Epithelial cell of prostate (primary cell): ENCODE measurements at places on chromosomes 12 and 14.
A peak's percentile ranks its signal among the peaks of the same experiment; 100 is the strongest.

DNA sequence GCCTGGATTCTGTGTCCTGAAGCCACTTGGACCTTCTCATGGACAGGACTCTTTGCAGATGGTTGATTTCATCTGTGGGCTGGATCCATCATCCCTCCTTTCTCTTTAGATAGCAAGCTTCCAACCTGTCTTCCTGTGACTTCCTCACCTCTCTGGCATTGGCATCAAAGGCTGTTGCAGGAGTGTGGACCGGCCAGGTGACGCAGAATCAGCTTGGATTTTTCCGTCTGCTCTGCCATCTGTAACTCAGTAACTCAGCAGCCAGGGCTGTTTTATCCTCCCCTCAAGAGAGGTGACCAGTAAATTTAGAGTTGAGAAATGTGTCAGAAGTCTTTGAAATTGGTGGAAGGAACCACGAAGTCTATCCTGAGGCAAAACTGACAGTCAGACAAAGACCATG is 701.7 kb upstream of the TMEM132C start:
- no peak for DNase-seq

DNA sequence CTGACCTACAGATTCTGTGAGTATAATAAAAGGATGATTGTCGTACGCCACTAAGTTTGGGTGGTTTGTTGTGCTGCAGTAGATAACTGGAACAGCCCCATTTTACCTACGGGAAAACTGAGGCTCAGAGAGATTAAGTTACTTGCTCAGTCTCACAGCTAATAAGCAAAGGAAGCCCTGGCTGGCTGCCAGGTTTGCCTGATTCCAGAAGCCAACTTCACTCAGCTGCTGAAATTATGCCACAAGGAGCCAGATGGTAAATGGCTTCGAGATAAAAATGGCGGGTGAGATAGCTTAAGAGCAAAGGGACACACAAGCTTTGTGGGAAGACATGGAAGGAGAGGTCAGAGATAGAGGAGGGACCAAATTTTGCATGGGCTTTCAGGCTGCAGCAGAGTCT is 191.5 kb upstream of the NOS1 start:
- no peak for DNase-seq

GRCh38 chr12:40229690-40230651 is 5.2 kb downstream of the LRRK2 start:
- no peak for DNase-seq

GRCh38 chr14:28764257-28765160 is 2.1 kb upstream of the FOXG1 start:
- no peak for DNase-seq

- no peak for DNase-seq
These were observed 22.5 kb upstream of the BICD1 start for GRCh38 chr12:32084017-32084688.

DNA sequence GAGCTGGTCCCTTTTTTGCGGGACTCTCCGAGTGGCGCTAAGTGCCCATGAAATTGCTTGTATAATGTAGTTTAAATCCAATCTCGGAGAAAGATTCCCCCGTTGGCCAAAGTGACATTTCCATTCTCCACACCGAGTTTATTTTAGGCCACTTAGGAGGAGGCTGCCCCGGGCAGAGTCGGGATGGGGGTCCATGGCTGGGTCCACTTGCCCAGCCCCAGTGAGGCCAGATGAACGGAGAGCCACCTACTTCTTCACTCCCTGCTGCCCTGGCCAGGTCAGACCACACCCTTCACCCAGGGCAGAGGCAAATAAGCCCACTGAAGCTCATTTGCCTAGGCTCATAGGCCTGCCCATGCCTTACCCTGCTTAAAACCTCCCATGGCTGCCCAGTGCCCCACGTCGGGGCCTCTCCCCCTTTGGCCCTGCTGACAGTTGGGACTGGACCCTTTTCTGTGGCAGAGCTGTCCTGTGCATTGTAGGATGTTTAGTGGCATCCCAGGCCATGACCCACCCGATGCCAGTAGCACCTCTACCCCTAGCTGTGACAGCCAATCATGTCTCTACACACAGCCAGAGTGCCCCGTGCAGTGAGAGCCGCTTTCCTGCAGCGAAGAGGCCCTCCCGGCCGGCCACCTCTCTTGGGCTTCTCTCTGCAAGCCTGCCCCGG is 51.3 kb downstream of the FAM222A start:
- no peak for DNase-seq

DNA sequence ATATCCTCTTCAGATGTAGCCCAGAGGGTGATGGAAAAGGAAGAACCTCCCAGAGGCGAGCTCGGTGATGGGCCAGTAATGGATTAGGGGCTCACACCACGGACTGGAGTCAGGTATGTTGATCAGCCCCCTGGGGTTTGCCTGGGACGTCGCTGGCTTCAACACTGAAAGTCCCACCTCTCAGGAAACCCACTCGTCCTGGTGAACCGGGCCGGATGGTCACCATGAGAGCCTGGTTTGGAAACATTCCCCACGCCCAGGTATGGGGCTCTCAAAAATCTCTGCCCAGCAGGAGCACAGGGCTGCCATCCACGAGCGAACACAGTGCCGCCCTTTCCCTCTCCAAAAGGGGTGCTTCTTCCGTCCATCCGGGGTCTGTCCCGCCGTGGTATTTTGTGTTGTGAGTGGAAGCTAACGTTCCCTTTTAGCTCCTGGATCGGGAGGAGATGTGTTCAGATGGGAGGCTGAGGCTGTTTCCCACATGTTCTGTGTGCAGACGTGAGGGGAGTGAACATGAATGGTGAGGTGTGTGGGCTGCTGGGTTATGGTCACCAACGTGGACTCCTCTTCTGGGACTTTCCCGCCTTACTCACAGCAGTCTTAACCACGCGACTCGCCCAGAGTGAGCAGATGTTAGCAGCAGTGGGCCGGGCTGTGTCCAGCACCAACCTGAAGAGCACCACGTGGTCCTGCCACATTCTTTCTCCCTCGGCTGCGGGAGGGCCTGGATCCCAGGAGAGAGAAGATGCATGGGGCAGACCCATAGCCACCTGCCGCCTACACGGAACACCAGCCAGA is 139.2 kb downstream of the KIF26A start:
- no peak for DNase-seq

DNA sequence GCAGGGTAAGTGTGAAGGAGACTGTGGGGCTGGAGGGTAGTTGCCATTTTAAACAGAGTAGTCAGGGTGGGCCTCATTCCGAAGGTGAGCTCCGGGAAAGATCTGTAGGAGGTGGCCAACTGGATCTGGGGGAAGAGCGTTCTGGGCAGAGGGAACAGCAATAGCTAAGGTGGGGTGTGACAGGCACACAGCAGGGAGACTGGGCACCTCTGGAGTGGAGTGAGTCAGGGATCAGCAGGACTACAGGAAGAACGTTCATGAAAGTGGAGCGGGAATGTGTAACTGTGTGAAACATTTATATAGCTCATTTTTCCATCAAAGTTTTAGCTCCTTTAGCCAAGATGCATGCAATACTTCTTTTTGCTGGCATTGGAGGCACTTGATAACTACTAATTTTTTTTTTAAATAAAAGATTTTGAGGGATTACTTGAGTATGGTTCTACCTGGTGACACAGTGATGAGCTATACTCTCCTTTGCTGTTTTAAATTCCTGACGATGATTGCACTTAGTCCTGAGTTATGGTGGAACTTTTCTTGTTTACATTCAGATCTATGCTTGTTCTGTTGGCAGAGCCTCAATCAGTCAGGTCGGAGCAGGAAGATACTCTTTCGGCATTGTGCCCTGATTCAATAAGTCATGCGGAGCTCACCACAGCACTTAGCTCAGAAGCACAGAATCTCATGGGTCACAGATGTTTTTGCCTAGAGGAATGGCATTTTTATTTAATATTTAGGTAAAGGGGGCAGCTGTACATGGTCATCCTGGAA is 106.4 kb downstream of the WIF1 start:
- peak; percentile 72 for DNase-seq

- DNase-seq: no peak
These were observed 25.0 kb upstream of the BDKRB1 start for GRCh38 chr14:96231056-96231455.

GRCh38 chr12:43861840-43862150 is 25.9 kb downstream of the TMEM117 start:
- no peak for DNase-seq

GRCh38 chr12:40730281-40730680 is 38.0 kb downstream of the CNTN1 start:
- DNase-seq: no peak

DNA sequence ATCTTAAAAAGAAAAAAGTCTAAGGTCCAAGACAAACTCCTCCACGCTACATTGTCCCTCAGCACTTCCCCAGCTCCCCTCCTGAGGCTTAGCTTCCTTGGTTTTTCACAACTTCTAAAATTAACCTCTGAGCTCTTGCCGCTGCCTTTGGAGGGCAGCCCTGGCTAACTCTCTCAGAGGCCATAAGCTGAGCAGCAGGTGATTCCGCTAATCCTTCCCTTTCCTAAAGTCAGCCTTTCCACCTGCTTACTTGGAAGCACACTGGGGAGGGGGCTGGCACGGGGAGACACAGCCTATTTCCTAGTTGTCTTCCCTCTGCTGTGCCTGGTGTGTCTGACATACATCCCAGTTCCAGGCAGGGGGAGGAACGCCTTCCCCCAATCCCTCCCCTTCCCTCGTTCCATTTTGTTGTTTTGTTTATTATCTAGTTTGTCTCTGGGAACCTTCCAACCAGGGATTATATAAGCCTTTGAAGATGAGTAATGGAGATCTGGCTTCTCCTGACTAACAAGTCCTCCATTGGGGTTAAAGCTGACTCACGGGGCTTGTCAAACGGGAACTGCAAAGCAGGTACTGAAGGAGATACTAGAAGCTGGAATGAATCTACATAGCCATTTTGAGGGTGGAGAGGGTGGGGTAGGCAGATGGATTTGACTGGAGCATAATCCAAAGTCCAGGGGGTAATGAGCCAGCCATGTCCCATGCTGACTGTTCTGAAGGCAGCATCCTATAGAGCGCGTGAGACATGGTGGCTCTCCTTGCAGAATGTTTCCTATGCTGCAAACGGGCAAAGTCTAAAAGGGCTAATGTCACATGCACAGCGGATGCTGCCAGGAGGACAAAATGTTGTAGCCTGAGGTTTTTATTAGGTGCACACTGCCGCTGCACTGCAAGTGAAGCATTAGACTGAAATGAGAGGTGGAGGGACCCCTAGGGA is 230.8 kb downstream of the FOXN3 start:
- peak; percentile 91 for DNase-seq

DNA sequence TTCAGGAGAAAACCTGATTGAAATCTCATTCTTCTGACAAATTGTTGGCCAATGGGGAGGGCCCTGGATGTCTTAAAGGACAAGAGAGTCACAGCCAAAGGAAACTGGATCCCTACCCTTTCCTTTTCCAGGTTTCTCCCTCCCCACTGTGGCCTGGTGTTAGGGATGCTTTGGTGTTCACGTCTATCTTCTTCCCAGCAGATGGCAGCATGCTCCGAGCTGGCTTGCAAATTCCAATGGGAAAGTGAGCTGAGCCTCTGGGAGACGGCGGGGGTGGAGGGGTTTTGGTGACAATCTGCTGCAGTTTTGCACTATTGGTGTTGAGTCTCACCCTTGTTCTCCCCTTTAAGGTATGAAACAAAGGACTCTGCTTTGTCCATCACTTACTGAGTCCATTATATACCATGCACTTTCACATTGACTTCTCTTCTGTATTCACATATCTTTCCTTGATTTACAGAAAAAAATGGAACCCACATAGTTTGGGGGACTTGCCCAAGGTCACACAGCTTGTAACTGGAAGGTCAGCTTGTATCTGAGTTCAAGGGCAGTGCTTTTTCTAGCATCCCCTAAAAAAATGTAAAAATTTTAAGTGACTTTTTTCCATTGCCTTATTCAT is 39.3 kb downstream of the CCDC177 start:
- no peak for DNase-seq

DNA sequence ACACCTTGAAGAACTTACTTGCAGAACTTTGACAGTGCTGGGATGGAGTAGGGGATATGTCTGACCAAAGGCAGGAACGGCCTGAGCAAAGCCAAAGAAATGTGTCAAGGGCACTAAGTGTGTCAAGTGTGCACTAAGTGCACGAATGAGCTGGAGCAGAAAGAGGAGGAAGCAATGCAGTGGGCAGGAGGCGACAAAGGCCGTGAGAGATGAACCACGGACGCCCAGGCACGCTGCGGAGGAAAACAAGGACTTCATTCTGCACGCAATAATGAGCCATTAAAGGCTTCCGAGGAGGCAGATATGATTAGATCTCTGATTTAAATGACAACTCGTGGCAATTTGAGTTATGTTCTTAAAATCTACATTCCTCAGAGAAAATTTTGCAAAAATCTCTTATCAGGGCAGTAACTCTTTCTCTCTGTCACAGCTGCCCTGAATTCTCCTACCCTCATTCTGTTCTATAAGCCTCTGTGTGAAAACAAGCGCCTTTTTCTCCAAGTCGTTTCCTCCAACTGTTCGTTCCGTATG is 25.3 kb downstream of the GRIN2B start:
- DNase-seq: no peak

- DNase-seq: no peak
These were observed 40.2 kb downstream of the PAH start for GRCh38 chr12:102876883-102877282.

- DNase-seq: no peak
These were observed 2.0 kb upstream of the CD4 start for GRCh38 chr12:6787309-6787708.

GRCh38 chr12:132270969-132271754 is 58.2 kb downstream of the GALNT9 start:
- no peak for DNase-seq

DNA sequence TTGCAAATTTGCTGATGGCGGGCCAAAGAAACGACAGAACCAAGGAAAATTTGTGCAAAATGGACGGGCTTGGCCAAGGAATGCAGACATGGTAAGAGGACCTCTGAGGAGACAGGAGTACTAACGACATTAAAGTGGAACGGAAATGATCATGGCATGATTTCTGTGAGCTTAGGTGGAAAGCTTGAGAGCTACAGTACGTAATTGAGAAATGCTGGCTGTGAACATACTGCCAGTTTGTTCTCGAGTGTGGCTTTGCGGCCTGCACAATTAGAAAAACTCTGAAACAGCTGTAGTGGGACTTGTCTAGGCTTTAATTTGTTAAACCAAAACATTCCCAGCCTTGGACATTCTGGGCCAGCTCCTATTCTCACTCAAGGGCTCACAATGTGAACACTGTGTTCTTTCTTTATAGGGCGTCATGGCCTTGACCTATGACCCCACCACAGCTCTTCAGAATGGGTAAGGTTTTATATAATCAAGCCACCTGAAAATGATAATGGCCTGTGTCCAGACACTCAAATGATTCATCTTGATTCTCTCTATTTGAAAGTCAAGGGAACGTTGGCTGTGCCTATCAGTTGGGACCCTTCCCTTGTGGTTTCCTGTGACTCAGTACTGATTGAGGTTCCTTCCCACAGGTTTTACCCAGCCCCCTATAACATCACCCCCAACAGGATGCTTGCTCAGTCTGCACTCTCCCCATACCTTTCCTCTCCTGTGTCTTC is 48.5 kb downstream of the BAZ2A start:
- no peak for DNase-seq

DNA sequence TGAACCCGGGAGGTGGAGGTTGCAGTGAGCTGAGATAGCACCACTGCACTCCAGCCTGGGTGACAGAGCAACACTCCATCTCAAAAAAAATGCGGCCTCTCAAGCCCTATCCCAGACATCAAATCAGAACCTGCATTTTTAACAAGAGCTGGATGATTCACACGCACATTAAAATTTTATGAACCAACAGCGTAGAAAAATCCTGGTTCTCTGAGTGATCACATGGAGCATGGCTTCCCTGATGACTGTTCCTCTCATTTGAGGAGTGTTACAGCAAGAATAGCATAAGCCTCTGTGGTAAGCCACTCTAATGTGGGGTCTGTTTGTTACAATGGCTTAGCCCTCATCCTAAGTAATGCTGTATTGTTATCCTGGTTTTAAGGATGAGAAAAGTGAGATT is 163.6 kb downstream of the BRMS1L start:
- DNase-seq: no peak
